Activated naive CD4-positive, alpha-beta T cell treated with Interleukin-2 at 50 U/mL for 16 hours (primary cell): ENCODE measurements at places on chromosomes 2 and 18.

GRCh38 chr18:31275722-31276463 is 42.1 kb upstream of the DSG1 start:
- no peak for DNase-seq

GRCh38 chr2:43484323-43484930 is 111.4 kb downstream of the THADA start:
- DNase-seq = no peak

DNA sequence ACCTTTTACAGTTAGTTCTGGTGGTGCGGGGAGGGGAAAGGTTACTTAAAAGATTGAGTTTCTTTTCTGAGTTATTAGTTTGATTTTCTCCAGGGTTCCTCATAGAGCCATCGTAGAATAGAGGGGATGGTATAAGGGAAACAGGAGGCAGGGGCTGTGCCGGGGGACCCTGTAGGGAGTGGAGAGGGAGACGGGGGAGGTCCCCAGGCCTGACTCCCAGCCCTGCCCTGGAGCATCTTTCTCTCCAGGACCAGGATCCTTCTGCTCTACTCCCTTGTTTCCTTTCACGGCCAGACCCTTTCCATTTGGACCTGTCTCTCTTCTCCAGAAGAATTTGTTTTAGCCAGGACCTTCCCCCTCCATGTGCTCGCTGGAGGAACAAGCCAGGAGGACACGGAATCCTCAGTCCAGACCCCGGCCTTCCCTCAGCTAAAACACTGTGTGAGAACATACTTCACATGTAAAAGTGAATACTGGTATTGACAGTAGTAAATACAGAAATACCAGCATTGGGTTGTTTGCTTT is 35.4 kb downstream of the DGKD start:
- DNase-seq = no peak

DNA sequence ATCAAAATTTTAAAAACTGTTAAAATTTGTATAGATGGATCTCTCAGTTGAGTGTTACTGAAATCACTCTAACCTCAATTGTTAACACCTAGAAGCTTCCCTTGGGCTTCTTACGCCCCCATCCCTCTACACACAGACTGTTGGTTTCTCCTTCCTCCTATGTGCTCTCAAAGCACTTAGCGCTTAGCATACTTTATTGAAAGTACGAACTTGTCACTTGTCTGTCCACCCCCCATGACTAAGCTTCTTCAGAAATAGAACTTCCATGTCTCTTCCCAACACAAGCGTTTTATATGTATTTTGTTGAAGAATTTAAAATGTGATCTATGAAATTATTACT is 441 bp downstream of the MPHOSPH10 start:
- no peak for DNase-seq

DNA sequence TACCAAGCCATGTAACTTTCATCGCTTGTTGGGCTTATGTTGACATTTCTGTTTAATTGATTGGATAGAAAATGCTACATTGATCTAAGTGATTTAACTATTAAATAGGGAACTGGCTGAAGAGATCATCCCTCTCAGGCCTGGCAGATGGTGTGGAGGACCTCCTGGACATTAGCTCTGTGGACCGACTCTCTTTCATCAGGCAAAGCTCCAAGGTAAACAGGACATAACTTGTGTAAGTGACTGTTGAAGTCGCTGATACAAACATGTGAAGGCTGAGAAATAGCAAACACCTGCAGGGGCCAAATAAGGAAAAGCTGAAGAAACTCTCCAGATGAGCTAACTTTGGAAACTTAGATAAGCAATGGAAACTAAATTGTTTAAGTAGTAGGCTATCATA is 68.8 kb downstream of the UNC80 start:
- DNase-seq = no peak

DNA sequence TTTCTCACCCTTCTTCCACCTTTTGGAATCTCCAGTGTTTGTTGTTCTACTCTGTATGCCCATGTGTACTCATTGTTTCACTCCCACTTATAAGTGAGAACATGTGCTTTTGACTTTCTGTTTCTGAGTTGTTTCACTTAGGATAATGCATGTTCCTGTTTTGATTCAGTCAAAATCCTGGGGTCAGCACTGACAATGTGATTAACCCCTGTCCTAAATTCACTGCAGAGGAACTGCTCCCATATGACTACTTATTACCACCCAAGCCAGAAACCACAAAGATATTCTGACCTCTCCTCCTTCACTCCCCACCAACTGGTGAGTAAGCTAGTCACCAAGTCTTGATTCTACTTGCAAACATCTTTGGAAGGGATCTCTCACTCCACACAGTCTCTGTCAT is 251.4 kb upstream of the TCF4 start:
- no peak for DNase-seq

DNA sequence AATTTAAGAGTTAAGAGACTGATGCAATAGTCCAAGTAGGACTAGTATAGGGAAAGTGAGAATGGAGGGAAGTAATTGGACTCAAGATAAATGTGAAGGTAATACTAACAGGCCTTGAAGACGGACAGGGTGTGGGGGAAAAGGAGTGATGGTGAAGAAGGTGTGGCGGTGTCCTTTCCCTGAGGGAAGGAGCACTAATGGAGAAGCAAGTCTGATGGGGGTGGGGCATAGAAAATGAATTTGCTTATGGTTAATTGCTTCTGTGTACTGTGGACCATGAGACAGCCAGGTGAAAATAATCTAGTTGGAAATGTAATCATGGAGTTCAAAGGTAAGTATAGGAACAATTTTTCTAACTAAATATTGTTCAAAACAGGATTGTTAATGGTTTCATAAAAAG is 7.1 kb upstream of the TGOLN2 start:
- DNase-seq = no peak

DNA sequence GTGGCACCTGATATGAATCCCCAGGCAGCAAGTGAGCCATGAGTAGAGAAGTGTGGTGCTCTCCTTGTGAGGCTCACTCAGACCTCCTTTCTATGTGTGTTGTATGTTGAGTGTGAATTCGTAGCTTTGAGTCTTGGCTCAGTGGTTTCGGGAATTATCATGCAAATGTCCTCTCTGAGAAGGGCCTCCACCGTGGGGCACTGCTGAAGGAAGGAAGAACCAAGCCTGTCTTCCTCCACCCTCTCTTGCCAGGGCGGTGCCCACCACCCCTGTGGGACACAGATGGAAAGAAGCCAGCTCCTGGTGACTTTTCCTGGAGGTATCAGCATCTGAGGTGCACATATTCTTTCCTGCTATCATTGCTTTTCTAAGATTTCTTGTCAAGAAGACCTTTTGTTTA is 156.1 kb downstream of the MYT1L start:
- no peak for DNase-seq
